ENCODE measurements at places on chromosomes 2 and 18. TPM values are rescaled to one million over a fixed set of nuclear protein-coding genes. Genes with fewer than 3 reads are reported as not detected.

DNA sequence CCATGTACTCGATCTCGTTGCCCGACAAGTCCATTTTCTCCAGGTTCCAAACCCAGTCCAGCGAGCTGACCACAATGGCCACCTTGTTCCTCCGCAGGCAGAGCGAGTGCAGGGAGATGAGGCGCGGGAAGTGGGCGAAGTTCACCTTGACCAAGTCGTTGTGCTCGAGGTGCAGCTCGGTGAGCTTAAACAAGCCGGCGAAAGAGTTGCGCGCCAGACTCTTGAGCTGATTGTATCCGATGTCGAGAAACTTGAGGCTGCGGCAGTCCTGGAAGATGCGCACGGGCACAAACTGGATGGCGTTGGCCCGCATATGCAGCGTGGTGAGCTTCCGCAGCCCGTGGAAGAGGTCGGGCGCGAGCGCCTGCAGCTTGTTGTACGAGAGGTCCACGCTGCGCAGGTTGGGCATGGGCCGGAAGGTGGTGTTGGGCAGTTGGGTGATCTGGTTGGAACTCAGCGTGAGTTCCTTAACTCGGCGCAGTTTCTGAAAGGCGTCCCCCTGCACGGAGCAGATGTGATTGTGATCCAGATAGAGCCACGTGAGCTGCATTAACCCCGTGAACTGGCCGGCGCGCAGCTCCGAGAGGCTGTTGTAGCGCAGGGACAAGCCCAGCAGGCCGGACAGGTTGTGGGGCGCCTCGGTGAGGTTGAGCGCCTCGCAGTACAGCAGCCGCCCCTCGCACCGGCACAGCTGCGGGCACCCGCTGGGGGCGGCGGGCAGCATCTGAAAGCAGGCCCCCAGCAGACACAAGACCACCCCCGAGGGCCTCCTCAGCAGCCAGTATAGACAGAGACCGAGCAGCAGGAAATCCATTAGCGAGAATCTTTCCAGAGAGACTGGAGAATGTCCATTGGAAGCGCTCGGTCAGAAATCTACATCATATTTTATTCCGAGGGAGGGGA, 1.3 kb downstream of the LRRTM1 start:
- no peak for DNase-seq

The SCYGR4 gene
- not detected for total RNA-seq

DNA sequence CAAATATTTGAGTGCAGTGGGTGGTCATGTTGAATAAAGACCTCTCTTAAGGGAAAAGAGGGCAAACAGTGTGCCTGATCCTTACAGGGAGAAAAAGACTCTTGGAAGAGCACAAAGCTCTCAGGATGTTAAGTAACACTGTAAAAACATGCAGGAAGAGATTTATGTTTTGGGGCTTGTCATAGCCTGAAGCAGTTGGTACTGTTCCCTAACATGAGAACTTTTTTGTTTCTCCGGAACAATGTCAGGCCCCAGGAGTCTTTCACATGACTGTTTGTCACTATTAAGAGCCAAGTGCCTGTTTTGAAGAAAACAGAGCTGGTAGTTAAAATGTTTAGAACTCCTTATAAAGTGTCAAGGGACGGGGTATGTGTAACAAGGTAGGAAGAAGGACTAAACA, 83.7 kb upstream of the B3GNT2 start:
- no peak for DNase-seq

The ABHD1 gene
- 0.36 TPM for total RNA-seq

The UGT1A3 gene
- total RNA-seq, result not detected

The CHRNA1 gene
- 0.23 TPM for total RNA-seq

- DNase-seq, result peak; percentile 7
These were observed 1.4 kb downstream of the FAM171B start for GRCh38 chr2:186695081-186695756.

GRCh38 chr2:60337142-60337497, 216.3 kb downstream of the BCL11A start:
- peak; percentile 7 for DNase-seq

DNA sequence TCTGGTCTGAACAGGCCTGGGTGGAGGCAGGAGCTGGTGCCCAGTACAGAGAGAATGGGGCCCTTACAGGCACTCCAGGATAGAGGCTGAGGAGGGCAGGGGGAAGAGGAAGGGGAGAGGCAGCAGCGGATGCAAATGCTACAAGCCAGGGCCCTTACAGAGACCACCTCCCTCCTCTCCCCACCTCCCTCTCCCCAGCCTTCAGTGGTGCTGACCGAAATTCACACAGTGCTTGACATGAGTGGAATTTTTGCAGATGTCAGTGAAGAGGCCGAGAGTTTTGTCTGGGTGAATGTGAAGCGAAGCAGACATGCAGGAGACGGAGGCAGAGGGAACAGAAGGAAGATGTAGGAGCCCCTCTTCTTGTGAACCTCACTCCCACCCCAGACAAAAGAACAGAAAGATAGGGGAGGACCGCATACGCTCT, 31.9 kb downstream of the CIB4 start:
- no peak for DNase-seq

DNA sequence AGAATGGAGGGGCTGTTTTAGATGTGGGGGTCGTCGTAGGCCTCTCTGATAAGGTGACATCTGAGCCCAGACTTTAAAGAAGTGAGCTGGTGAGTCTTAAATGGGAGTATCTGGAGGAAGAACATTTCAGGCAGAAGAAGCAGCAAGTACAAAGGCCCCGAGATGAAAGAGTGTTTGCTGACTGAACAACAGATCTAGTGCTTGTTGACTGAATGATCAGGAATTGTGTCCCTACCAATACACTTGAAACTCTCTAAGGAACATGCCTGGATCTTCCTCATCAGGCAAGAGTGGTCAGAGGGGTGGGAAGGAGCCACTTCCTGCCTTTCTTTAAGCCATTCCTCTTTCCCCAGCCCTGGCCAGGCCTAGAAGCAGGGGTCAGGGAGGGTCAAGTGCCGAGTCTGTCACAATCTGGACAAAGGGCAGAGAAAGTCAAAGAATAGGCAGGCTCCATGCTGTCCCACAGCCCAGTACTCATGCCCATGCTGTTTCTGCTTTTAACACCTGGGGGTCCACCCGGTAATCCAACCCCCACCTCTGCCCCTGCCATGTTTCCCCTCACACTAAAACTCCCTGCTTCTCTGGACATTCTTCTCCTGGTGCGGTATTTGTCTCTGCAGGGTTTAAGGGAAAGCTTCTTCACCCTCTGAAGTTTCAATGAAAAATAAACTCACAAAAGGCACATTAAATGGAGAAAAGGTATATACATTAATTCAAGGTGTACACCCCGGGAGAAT, 3.0 kb upstream of the TMEM37 start:
- DNase-seq, result no peak

GRCh38 chr2:43464590-43464989, 131.2 kb downstream of the THADA start:
- DNase-seq, result no peak

GRCh38 chr2:74223941-74224770, 25.7 kb downstream of the MTHFD2 start:
- no peak for DNase-seq

DNA sequence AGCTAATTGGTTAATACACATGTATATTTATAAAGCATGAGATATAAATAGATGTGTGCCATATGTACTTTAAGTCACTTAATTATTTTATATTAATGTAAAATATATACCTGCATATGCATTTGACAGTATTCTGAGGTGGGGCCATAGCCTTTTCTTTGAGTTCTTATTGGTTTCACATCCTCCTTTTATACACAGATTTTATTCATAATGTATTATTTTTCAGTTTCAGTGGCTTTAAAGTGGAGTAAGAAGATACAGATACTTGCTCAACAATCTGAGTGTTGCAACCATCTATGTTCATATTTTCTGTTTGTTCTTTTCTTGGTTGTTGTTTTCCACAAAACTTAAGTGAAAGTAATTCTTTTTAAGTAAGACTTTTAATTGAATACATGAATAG, 436.5 kb downstream of the RND3 start:
- no peak for DNase-seq

- DNase-seq, result no peak
These were observed 388.5 kb upstream of the UBE2E3 start for GRCh38 chr2:180591947-180592346.

DNA sequence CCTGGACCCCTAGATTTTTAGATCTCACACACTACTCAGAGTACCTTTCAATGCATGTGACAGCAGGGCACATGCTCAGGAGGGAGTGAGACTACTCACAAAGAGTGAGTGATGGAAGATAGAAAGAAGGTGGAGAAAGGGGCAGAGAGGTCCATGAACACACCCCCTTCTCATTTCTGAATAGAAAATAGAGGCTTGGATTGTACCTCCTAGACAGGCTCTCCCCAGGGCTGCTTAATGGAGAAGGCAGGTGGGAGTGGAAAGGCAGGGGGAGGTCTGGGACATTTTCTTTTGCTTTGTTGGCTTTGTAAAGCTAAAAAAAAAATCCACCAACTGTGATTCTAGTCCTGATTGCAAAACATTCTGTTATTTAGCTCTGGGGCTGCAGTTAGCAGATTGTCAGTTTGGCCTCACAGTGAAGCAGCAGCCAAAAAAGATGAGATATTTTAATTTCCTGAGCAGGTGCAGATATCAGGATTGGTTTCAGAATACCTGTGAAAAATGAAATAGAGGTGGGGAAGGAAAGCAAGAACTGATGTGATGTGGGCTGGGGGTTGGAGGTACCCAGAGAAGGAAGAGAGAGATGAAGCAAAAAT, 119.3 kb upstream of the GYPC start:
- DNase-seq, result no peak

- no peak for DNase-seq
These were observed 23.9 kb upstream of the CAVIN2 start for GRCh38 chr2:191870744-191871143.

- DNase-seq, result peak; percentile 71
These were observed 25.3 kb downstream of the CRIM1 start for GRCh38 chr2:36380624-36381481.

DNA sequence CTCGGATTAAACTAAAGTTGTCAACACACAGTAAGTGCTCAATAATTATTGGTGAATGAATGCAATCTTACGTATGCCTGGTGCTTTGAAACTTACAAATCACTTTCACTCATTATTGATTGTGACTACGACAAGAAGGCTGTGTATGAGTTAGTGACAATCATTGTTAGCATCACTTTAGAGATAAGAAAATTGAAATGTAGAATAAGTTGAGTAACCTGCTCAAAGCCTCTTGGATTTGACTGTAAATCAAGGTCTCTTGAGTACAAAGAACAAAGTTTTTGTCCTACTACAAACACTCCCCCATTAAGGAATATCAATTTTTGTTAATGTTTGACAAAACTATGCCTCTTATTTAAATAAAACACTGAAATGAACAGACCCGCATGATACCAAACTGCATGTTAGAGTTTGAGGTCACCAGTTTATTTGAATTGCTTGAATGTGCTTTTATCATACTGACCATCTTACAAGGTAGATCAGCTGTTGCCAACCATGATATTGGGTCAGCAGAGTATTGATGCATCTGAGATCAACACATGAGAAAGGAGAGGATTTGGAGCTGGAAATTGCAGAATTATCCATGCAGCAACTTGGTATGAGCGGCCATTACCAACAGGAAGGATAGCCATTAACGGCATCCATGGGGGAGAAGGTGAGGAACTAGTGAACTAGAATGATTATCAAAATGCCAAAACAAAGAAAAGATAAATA, 142.1 kb downstream of the IRS1 start:
- no peak for DNase-seq

- DNase-seq, result no peak
These were observed 15.1 kb upstream of the LIPG start for GRCh38 chr18:49546719-49547273.

The MPP4 gene
- 0.52 TPM for total RNA-seq

GRCh38 chr18:32167980-32168730, 21.7 kb upstream of the MEP1B start:
- peak; percentile 79 for DNase-seq

The GTF3C2 gene
- total RNA-seq, result 82.2 TPM

The HOXD12 gene
- total RNA-seq, result not detected

- DNase-seq, result no peak
These were observed 10.7 kb upstream of the VSNL1 start for GRCh38 chr2:17529771-17530170.

DNA sequence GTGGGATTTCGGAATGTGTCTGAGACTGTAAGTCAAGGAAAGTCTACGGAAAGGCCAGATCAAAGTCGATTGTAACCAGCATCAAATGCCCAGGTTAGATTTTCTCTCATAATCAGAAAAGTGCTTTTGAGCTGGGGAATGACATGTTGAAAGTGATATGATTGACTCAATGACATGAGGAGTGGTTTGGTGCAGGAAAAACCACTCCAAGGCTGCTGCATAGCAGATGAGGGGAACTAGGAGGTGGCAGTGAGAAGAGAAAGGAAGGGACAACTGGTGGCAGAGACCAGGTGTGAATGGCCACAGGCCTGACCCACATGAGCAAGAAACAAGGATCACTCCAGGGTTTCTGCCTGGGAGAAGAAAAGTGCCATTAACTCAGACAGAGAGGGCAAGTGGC, 822 bp downstream of the SLC35F6 start:
- no peak for DNase-seq

- no peak for DNase-seq
These were observed 15.4 kb upstream of the RBMS1 start for GRCh38 chr2:160509016-160509415.

Data from PC-3 (cell line).